ENCODE measurements at places on chromosomes 2 and 18.

- DNase-seq: no peak
Observed at GRCh38 chr18:56565046-56565445, 73.3 kb downstream of the TXNL1 start.

DNA sequence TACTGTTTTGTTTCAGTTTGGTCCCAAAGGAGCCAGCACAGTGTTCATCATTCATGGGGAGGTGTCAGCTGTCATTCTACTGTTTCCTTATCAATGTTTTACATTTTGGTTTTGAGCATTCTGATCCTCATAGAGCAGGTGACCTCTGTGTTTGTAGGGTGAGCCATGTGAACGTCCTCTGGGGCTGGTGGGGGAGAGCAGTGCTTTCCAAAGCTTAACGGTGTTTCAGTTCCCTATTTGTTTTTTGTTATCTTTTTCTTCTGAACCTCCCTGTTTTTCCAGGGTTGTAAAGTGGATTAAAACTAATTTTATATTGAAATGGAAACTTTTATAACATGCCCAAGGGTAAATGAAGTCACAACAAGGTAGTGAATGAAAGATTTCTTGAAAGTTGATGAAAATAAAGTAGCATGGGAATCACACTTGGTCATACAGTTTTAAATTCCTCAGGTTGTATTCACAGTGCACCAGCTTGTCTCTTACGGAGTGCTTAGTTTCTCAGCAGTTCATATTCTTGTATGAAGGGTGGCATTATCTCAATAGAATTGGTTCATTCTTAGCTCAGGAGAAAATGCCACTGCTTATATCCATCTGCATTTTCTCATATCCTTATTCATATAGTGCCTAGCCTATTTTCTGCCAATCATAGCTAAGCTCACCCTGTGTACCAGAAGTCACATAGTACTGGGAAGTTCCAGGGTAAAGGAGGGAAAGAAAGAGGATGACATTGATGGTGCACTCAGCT, 54.5 kb downstream of the MAP4K4 start:
- no peak for DNase-seq

GRCh38 chr18:1103537-1103936, 198.9 kb downstream of the ADCYAP1 start:
- no peak for DNase-seq

- DNase-seq: no peak
Observed at GRCh38 chr18:70142001-70142400, 63.5 kb downstream of the RTTN start.

- no peak for DNase-seq
Observed at GRCh38 chr2:24828238-24828996, 35.2 kb downstream of the CENPO start.

DNA sequence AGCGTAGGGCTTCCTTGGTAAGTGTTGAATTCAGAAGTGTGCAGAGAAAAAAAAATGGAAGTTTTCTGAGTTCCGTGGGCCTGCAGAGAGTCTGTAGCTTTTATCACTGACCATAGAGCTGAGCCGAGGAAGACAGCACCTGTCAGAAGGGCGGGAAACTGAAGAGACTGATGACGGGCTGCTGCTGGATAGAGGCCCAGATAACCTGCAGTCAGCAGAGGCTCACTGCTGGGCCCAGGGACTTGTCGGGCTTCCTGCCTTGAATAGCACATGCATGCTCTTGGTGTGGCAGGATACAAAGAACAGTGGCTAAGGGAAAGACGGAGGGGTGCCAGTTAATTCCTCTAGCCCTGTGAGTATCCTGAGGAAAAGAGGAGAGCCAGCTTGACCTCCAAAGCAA, 166.4 kb downstream of the MGAT5 start:
- DNase-seq: no peak

GRCh38 chr18:54843314-54843713, 15.0 kb downstream of the RAB27B start:
- DNase-seq: no peak

- DNase-seq: no peak
Observed at GRCh38 chr2:226875438-226876225, 39.8 kb downstream of the RHBDD1 start.

GRCh38 chr2:188808947-188809355, 165.2 kb upstream of the COL3A1 start:
- no peak for DNase-seq

GRCh38 chr18:24600076-24600654, 139.7 kb downstream of the HRH4 start:
- DNase-seq: no peak

DNA sequence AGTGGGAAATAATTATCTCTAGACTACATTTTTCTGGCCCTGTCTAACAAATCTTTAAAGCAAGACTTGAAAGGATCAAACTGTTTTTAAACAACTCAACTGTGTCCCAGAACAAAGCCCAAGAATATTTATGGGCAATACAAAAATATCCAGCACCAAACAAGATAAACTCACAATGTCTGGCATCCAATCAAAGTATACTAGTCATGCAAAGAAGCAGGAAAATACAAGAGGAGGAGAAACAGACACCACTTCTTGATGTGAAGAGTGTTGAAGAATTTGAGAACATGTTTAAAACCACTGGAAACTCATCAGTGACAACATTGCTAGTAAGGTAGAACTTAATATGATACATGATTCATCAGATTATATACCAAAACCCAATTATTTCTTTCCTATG, 66.1 kb upstream of the CDC42EP3 start:
- no peak for DNase-seq

GRCh38 chr2:102284611-102285010, 26.8 kb upstream of the IL1RL1 start:
- DNase-seq: no peak

DNA sequence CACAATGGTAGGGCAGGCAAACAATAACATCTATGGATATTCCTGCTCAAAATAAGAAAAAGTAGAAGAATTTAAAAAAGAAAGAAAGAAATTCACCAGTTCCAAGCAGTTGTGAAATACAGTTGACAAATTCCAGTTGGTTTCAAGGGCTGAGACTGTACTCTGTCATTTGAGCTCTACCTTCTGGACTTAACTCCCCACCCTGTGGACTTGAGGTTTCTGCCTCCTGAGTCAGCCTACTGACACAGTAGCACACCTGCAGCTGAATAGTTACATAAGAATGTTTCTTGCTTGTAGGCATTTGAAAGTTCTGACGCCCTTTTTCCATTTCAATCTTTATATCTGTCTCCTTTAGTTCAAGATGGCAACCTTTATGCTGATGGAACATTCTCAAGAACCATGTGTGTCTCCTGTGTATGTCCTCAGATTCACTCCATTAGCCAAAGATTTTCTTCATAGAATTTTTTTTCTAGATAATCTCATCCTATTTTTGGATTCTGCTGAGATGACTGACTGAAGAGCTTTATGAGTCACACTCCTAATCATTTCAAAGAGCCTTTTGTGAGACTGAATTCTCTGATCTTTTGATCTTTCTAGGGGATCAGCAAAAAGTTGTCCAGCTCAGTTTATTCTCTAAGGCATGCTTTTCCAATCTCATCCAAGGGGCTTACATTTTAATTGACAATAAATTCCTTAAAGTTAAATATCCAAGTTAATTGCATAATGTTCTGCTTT, 19.1 kb downstream of the NETO1 start:
- no peak for DNase-seq

DNA sequence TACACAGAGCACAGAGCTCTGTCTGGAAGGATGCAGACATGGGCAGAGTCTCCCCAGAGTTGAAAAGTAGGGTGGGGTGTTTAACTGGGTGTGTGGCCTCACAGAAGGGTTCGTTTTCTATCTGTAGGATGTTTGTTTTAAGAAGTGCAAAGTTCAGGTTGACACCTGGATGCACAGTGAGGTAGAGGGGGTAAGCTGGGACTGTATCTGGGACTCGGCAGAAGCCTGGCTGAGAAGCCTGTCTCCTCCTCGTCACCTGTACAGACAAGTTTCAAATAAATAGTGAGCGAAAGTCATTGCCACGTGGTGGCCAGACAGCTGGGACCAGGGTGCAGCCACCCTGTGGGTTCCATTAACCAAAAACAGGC, 145.9 kb downstream of the KLHL29 start:
- DNase-seq: no peak

DNA sequence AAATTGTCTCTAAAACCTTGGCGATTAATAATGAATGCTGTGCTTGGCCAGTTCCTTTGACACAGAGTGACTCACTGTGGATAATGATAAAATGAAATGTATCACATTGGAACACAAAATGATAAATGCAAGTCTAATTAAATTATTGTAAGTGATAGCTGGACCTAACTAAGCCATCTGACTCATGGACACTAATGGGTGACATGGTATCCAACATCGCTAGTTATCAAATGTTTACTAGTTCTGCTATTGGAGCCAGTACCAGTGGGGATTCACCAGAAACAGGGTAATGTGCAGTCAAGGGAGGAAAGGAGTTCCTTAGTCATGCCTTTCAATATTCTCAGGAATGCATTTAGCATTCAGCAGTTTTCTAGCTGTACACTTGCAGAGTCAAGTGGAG, 736.3 kb upstream of the ACVR2A start:
- DNase-seq: no peak

- no peak for DNase-seq
Observed at GRCh38 chr2:233976087-233976486, 58.9 kb downstream of the TRPM8 start.

DNA sequence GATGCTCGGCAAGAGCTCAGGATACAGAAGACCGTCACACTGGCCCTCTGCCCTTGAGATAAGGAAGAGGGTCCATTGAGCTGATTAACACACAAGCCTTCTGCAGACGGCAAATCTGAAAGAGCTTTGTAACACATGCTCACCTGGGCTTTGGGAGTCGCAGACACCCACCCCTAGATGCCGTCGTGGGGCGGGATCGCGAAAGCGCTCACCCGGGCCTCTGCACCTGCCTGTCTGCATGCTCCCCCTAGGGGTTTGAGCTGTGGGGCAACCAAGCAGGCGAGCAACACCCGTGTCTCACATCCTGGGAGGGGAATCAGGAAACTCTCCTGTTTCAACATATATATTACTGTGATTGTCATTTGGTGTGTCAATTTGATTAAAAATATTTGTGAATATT, 99.8 kb upstream of the KCNH7 start:
- DNase-seq: no peak

GRCh38 chr2:126586317-126586716, 69.6 kb upstream of the GYPC start:
- no peak for DNase-seq
